Activated naive CD4-positive, alpha-beta T cell treated with anti-CD3 and anti-CD28 coated beads, Interleukin-2, amount 10 ng/mL, durations not matched to agents 7 days and 5 days (primary cell): ENCODE measurements at places on chromosomes 2 and 18.
A peak's percentile ranks its signal among the peaks of the same experiment; 100 is the strongest.

- peaks cover 3% of the 10 kb centered on the region for H3K27me3 ChIP-seq
- H3K4me1 ChIP-seq, result no peaks in the 10 kb centered on the region
- H3K36me3 ChIP-seq, result no peaks in the 10 kb centered on the region
- H3K4me3 ChIP-seq, result no peak overlapping the region
Measured at GRCh38 chr2:48199070-48199469, 292.8 kb upstream of the FBXO11 start.

GRCh38 chr2:217367464-217367863 is 507.6 kb upstream of the TNP1 start:
- no peak for DNase-seq
- H3K4me3 ChIP-seq, result no peak overlapping the region

- no peaks in the 10 kb centered on the region for H3K4me1 ChIP-seq
- no peak for DNase-seq
- no peak overlapping the region for H3K27ac ChIP-seq
- no peak overlapping the region for H3K4me3 ChIP-seq
Measured at GRCh38 chr2:107760620-107761364, 65.9 kb upstream of the RGPD4 start.

DNA sequence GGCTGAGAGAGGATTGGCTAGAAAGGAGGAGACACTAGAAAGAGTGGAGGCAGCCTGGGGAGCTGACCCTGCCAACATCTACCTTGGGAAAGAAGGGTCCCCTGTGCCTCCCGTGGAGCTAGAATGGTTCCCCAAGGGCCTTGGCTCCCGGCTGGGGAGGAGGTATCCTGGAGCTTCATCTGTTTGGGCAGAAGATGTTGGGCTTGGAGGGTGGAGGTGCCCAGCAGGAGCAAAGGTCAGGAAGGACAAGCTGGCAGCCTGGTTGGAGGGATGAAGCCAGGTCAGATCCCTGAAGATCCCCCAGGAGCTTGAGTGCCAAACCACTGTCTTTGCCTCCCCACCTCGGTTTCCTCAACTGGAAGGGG is 2.9 kb downstream of the ATP6V1B1 start:
- no peaks in the 10 kb centered on the region for H3K4me1 ChIP-seq
- H3K27me3 ChIP-seq, result peaks cover 50% of the 10 kb centered on the region
- no peak for DNase-seq
- no peak overlapping the region for H3K27ac ChIP-seq

GRCh38 chr2:15753811-15754702 is 162.4 kb downstream of the DDX1 start:
- no peaks in the 10 kb centered on the region for H3K36me3 ChIP-seq
- no peaks in the 10 kb centered on the region for H3K4me1 ChIP-seq
- H3K27ac ChIP-seq, result no peak overlapping the region

DNA sequence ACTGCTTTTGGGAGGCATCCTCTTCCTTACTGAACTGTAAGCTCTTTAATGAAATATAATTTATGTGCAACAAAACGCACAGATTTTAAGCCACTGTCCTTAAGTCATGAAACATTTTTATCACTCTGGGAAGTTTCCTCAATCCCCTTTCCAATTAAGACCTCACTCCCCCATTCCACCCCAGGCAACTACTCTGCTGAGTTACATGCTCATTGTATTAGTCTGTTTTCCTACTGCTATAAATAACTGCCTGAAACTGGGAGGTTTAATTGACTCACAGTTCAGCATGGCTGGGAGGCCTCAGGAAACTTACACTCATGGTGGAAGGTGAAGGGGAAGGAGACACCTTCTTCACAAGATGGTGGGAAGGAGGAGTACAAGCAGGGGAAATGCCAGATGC is 46.5 kb upstream of the KCNE4 start:
- H3K4me3 ChIP-seq, result no peak overlapping the region
- no peaks in the 10 kb centered on the region for H3K36me3 ChIP-seq
- no peaks in the 10 kb centered on the region for H3K4me1 ChIP-seq
- DNase-seq, result no peak
- H3K27me3 ChIP-seq, result no peaks in the 10 kb centered on the region

DNA sequence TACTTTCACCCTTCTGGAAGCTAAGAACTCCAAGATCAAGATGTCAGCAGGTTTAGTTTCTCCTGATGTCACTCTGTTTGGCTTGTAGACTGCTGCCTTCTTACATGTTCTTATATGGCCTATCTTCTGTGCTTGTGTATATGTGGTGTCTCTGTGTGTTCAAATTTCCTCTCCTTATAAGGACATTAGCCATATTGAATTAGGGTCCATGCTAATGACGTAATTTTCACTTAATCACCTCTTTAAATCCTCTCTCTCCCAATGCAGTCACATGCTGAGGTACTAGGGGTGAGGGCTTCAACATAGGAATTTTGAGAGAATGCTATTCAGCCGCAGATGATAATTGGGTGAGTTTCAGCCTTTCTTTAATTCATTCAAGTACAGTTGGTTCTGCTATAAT is 458.3 kb upstream of the SYT4 start:
- H3K4me1 ChIP-seq, result no peaks in the 10 kb centered on the region
- no peak for DNase-seq
- no peaks in the 10 kb centered on the region for H3K36me3 ChIP-seq
- H3K27ac ChIP-seq, result no peak overlapping the region
- no peaks in the 10 kb centered on the region for H3K27me3 ChIP-seq

DNA sequence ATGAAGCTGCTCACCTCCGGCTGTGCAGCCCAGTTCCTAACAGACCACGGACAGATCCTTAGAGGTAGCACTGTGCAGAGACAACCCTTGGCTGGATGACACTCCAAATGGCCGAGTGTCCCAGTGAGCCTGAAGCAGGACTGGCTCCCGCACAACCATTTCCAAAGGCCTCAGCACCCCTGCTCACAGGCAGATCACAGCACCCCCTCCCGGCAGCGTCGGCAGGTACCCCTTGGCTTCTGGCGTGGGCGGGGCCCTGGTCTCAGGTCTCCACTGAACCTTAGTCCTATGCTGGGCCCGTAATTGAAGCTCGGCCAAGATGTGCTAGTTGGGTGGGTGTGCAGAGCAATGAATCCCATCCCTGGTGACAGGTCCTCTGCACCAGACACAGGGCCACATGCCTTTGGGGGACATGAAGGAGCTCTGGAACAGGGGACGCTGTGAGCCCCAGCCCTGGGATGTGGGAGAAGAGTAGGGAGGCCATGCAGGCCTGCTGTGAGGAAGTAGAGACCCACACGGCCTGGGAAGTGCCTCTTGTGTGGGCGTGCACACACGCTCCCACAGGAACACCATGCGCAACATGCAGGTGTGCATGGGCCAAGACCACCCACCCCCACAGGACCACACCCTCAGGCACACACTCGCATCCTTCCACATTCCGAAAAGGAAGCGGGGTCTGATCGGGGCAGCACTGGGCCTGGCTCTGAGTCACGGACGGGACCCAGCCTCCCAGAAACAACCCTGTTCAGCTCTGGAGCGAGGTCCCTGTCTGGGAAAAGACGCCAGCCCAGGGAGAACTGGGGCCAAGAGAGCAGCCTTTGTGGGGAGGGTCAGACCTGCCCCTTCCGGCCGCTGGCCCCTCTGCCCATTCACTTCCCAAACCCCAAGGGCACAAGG is 2.8 kb downstream of the DUSP2 start:
- peaks cover 12% of the 10 kb centered on the region for H3K36me3 ChIP-seq
- peaks cover 52% of the 10 kb centered on the region for H3K4me1 ChIP-seq
- DNase-seq, result peak; percentile 55
- no peak overlapping the region for H3K27ac ChIP-seq
- H3K27me3 ChIP-seq, result no peaks in the 10 kb centered on the region
- H3K4me3 ChIP-seq, result peak overlapping the region; percentile 92

DNA sequence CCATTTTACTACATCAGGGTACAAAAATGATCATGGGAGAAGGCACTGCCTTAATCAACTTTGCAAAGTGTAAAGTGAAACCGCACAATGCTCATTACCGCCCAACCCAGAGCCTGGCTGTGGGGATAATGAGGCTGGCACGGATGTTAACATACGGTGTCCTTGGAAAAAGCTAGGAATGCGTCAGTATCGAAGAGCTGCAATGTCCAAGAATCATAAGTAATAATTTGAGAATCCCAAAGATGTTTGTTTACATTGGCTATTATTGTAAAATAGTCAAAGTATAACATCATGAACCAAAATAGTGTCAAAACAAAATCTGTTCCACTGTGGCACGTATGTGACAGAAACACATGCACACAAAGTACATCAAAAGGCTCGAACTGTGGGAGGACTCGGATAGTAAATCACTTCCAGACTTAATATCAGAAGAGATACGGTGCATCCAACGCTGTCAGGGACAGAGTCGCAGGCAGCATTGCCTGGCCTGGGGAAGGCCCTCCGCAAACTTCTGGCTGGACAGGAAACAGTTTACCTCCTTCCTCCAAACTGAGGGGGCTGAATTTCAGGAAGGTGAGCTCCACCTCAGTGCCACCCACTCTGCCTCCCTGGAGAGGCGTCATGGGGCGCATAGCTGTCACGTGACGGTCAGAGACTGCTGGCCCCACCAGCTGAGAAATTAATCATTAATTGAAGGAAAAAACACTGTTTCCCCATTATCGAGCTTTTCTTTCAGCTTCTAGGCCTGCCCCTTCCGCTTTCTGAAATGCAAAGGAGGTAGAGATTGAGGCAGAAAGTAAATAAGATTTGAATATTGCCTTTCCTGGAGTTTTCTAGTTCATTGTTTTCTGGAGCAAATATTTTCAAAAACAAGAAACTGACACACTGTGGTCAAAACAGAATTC is 1.8 kb upstream of the ID2 start:
- H3K27me3 ChIP-seq, result peaks cover 45% of the 10 kb centered on the region
- DNase-seq, result no peak
- H3K4me1 ChIP-seq, result peaks cover 63% of the 10 kb centered on the region
- peak overlapping the region; percentile 76 for H3K4me3 ChIP-seq
- H3K27ac ChIP-seq, result peak overlapping the region; percentile 84
- H3K36me3 ChIP-seq, result peaks cover 26% of the 10 kb centered on the region

DNA sequence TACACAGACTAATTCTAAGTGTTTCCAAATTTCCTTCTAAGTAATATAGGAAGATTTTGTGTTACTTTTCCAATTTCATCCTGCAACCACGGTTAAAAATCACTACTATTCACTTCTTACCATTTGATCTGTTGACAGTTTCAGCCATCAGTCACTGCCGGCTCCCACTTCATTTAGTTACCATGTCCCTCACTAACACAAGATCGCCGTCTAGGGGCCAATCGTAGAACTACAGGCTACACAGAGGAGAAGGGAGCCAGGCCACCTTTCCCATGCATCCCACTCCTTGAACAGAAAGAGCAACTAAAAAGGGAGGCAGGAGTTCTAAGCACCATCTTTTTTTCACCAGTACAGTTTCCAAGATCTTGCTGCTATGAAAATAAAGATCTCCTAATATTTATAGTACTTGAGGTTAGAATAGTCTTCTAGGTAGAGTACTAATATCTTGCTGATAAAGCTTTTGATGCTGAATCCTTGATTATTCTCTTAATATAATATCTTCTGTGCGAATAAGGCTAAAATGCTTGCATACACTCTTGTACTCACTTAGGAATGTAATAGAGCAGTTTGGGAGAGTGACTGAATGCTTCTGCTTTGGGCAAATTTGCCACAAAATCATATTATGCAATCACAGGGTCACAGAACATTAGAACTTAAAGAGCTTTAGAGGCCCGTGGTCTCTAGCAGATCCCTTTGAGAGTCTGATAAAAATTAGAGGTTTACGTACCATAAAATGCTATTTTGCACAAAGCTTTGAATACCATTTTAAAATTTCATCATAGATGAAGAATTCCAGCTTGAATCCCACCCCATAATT is 39.5 kb upstream of the CYP1B1 start:
- no peak overlapping the region for H3K4me3 ChIP-seq
- H3K27me3 ChIP-seq, result peaks cover 20% of the 10 kb centered on the region
- H3K4me1 ChIP-seq, result peaks cover 2% of the 10 kb centered on the region
- peak; percentile 84 for DNase-seq
- H3K36me3 ChIP-seq, result no peaks in the 10 kb centered on the region

- no peaks in the 10 kb centered on the region for H3K4me1 ChIP-seq
- DNase-seq, result no peak
- no peak overlapping the region for H3K4me3 ChIP-seq
- no peak overlapping the region for H3K27ac ChIP-seq
- H3K27me3 ChIP-seq, result no peaks in the 10 kb centered on the region
Measured at GRCh38 chr2:220981926-220982325, 590.2 kb downstream of the EPHA4 start.

DNA sequence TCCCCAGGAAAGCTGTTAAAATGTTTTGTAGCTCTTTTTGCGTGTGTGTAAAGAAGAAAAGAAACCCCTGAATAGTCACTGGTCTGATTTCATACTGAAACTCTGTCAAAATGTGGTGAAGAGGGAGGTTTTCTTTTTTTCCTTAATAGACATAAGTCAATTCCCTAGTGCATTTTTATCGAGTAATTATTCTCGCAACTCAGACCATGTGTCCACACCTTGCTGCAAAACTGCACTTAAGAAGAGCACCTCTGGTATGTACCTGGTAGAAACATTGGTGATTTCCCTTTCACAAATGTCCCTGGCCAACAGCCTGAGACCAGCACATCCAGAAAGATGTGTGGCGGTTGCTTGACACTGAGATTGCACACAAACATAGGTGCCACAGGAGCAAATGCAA is 159.9 kb downstream of the ZNF521 start:
- H3K4me3 ChIP-seq, result no peak overlapping the region
- H3K4me1 ChIP-seq, result no peaks in the 10 kb centered on the region
- H3K27ac ChIP-seq, result no peak overlapping the region

DNA sequence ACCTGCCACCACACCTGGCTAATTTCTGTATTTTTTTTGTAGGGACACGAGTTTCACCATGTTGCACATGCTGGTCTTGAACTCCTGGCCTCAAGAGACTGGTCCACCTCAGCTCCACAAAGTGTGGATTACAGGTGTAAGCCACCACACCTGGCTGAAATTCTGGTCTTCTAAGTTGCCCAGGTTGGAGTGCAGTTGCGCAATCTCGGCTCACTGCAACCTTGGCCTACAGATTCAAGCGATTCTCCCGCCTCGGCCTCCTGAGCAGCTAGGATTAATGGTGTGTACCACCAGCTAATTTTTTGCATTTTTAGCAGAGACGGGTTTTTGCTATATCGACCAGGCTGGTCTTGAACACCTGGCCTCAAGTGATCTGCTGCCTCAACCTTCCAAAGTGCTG is 5.6 kb downstream of the POLR2D start:
- peaks cover 36% of the 10 kb centered on the region for H3K4me1 ChIP-seq
- H3K27me3 ChIP-seq, result no peaks in the 10 kb centered on the region

DNA sequence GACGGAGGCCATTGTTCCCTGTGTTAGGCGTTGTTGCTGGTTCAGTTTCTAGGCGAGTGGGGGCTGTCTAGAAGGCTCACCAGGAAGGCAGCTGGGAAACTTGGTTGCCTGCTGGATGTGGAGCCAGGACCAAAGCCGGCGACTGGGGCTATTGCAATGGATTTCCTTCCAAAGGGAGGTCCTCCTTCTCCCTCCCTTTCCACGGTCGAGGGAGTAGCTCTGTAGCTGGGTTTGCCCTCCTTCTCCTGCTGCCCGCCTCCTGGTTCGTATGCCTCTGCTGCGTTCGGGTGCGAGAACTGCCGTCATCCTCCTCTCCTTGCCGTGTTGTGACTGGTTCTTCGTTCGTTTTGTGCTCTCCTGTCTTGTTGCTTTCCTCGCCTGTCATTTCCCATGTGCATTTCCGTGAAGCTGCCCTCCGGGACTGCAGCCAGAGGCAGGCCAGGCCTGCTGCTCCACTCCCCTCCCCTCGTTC is 203.4 kb downstream of the NEDD4L start:
- no peak overlapping the region for H3K4me3 ChIP-seq
- DNase-seq, result no peak
- no peaks in the 10 kb centered on the region for H3K27me3 ChIP-seq
- no peaks in the 10 kb centered on the region for H3K4me1 ChIP-seq
- H3K27ac ChIP-seq, result no peak overlapping the region
- H3K36me3 ChIP-seq, result no peaks in the 10 kb centered on the region
